Nephron progenitor cell (in vitro differentiated cells): ENCODE measurements at places on chromosomes 6 and 20.

DNA sequence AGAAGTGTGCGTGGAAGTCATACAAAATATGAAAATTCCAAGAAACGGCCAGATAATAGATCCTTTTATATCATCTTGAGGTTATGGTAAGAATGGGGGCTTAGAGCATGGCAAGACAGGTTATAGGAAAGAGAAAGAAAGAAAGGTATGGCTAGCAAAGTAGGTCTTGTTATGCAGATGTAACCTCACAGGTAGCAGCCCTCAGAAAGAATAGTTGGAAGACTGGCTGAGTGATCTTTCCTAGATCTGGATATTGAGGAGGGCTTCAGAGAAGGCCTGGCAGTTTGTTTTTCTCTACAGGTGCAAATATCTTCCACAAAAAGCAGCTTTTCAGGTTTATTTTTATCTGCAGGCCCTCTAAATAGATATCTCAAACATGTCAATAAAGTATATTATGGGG lies 679.5 kb downstream of the KHDRBS2 start:
- H3K4me3 ChIP-seq, result no peak overlapping the region
- no peaks in the 10 kb centered on the region for H3K27me3 ChIP-seq
- H3K27ac ChIP-seq, result no peak overlapping the region
- H3K36me3 ChIP-seq, result no peaks in the 10 kb centered on the region
- DNase-seq, result no peak

DNA sequence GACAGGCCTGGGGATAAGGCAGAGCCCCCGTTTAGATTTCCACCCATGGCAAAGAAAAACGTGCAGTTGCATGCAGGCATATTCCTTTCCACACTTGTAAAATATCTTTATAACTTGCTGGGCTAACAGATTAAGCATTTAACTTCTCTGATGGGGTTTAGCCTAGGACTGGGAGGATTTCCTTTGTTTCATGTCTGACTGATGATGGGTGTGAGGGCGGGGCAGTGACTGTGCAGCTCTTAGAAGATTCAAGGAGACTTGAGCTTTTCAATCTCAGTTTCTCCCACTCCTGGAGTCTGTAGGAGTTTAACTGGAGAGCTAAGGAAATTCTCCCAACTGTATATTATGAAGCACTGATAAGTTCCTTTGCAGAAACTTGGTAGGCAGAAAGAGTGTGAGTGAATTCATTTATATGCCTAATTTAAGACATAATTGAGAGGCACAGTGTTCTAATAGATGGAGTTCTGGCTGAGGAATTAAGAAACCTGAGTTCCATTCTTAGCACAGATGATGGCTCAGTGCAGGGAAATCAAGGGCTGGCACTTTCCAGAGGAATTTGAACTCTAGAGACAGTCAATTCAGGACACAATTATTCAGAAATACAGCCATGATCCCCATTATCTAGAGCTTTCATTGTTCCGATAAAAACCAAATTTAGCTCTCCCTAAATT lies 214.6 kb upstream of the CNR1 start:
- no peaks in the 10 kb centered on the region for H3K36me3 ChIP-seq
- peaks cover 7% of the 10 kb centered on the region for H3K27me3 ChIP-seq
- no peak overlapping the region for H3K4me3 ChIP-seq

DNA sequence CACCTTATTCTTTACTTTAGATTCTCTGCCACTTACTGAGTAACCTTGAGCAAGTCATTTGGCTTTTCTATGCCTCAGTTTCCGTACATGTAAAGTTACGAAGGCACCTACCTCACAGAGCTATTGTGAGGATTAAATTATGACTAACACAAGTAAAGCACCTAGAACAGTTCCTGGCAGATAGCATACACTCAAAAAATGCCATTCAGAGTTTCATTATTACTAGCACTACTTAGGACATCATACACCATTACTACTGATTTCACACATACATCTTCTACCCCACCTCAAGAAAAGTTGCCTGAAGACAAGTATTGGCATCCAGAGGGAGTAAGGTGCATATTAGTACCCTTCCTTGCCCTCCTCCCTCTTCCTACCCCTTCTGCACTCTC lies 107.8 kb downstream of the OGFRL1 start:
- peaks cover 10% of the 10 kb centered on the region for H3K36me3 ChIP-seq
- no peak for DNase-seq
- peaks cover 4% of the 10 kb centered on the region for H3K27me3 ChIP-seq

DNA sequence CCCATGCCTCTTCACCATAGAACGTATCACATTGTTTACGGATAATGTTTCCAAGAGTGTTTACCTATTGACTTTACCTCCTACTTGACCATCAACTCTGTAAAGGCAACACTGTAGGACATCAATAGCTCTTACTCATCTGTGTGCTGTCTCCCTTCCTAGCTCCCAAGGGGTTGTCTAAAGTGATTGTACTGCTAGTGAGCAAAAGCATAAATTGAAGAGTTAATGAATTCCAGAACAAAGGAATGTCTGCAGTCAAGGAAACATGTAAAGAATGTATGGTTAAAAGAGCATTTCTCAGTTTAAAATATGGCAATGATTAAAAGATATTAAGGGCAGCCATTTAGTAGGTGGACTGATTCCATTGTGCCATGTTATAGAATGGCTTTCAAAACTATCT lies 985.4 kb downstream of the TBC1D32 start:
- H3K4me1 ChIP-seq, result no peaks in the 10 kb centered on the region
- no peak overlapping the region for H3K4me3 ChIP-seq
- no peak for DNase-seq
- H3K27me3 ChIP-seq, result peaks cover 4% of the 10 kb centered on the region
- H3K27ac ChIP-seq, result no peak overlapping the region

DNA sequence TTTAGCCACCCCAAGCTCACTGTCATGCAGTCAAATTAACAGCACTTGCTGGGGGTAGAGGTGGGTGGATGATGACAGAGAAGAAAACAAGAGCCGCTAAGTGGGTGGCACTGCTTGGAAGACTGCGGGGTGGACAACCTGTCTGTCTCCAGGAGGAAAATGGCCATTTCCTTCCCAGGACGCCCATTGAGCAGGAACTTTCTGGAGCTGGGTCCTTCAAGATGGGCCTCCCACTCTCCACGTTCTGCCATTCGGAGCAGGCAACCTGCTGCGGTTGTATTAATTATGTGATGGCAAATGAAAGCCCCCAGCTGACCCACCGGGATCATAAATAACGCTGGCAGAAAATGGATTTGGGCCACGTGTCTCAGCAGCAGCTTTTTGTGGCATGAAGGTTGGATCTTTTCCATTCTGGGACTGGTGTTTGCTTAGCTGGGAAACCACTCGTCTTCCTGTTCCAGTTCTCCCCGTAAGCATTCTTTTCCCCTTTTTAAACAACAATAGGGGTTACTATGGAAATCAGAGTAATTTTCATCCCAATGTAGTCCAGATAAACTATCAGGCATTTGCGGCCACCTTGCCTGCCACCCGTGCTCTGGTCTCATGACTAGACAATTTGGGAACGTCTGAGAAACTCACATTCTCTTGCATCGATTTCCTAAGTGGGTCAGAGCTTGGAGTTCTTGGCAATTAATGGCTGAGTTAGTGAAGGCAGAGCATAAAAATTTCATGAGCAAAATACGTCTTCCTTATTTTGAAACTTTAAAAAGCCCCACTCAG lies 215.5 kb downstream of the ANKRD60 start:
- DNase-seq, result no peak
- peaks cover 36% of the 10 kb centered on the region for H3K27me3 ChIP-seq
- peaks cover 40% of the 10 kb centered on the region for H3K4me1 ChIP-seq
- no peak overlapping the region for H3K4me3 ChIP-seq
- H3K36me3 ChIP-seq, result no peaks in the 10 kb centered on the region

DNA sequence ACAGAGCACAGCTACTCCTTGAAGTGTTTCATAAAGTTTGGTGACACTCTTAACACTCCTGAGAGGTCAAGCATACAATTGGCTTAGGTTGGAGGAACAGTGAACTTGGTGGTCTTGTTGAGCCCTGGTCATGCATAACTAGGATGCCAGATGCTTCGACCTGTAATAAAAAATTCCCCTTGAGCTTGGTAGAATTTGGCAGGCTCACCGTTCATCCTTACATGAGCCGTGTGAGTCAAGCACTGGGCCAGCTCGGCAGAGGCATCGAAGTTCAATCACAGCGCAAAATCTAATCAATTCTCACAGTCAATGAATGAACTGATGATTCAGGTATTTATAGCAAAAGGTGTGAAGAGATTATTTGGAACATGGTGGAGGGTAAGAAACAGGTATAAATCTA lies 33.7 kb downstream of the CYP24A1 start:
- H3K4me1 ChIP-seq, result no peaks in the 10 kb centered on the region
- H3K27me3 ChIP-seq, result peaks cover 5% of the 10 kb centered on the region
- no peak overlapping the region for H3K27ac ChIP-seq

GRCh38 chr6:164101859-164102258 lies 687.3 kb downstream of the QKI start:
- H3K4me1 ChIP-seq, result peaks cover 29% of the 10 kb centered on the region
- H3K36me3 ChIP-seq, result no peaks in the 10 kb centered on the region
- H3K27me3 ChIP-seq, result peaks cover 4% of the 10 kb centered on the region
- H3K4me3 ChIP-seq, result no peak overlapping the region
- DNase-seq, result no peak
- H3K27ac ChIP-seq, result no peak overlapping the region

DNA sequence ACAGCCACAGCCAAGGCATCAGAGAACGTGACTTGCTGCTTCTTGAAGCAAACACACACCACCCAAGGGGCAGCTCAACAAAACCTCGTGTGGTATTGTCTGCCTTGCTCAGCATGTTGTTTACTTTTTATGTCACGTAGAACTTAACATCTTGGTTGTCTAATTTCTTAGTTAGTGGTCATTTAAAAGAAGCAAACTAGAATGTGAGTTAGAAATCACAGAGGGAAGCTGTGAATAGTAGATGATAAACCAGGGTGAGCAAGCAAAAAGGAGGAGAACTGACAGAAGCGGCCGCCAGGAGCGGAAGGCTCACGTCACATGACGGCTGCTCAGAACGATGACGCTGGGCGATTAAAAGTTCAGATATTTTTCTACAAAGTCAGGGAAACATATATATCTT lies 51.5 kb upstream of the KIF25 start:
- no peaks in the 10 kb centered on the region for H3K4me1 ChIP-seq
- DNase-seq, result no peak
- H3K27ac ChIP-seq, result peak overlapping the region; percentile 17
- H3K27me3 ChIP-seq, result no peaks in the 10 kb centered on the region
- peaks cover 69% of the 10 kb centered on the region for H3K36me3 ChIP-seq

DNA sequence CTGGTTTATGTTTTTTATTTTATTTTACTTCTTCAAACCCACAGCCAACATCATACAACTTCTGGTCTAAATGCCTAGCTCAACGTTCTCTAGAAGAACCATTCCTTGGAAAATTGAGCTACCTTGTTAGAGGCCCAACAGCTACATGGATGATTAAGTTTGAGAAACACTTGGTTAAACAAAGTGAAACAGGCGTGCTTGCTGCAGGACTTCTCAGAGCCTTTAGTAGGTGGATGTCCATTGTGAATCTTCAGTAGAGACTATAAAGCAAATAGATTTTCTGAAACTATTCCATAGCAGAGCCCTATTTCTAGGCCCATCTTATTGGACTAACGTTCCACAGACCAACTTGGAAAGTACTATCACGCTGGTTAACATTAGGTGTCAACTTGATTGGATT lies 51.3 kb downstream of the BCAS1 start:
- H3K27ac ChIP-seq, result no peak overlapping the region
- H3K4me3 ChIP-seq, result no peak overlapping the region
- no peaks in the 10 kb centered on the region for H3K36me3 ChIP-seq
- H3K27me3 ChIP-seq, result no peaks in the 10 kb centered on the region
- H3K4me1 ChIP-seq, result peaks cover 34% of the 10 kb centered on the region

DNA sequence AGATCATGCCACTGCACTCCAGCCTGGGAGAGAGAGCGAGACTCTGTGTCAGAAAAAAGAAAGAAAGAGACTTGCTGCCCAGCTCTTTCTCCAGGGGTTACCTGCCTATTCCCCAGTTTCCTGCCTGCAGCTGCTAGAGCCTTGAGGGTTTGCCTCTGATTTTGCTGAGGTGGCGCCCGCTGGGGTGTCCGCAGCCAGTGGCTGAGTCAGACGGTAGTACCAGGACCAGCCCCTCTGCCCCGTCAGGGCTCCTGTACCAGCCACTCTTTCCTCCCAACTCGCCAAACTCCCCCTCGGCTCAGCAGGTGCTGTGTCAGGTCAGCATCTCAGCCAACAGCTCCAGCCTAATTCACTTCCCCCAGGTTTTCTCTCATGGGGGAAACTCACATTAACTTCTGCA lies 7.4 kb upstream of the LSM14B start:
- H3K4me1 ChIP-seq, result peaks cover 10% of the 10 kb centered on the region
- H3K36me3 ChIP-seq, result no peaks in the 10 kb centered on the region
- H3K4me3 ChIP-seq, result peak overlapping the region; percentile 48
- peaks cover 74% of the 10 kb centered on the region for H3K27me3 ChIP-seq

GRCh38 chr6:15994814-15995459 lies 133.9 kb upstream of the MYLIP start:
- H3K36me3 ChIP-seq, result no peaks in the 10 kb centered on the region
- H3K4me1 ChIP-seq, result peaks cover 39% of the 10 kb centered on the region
- peaks cover 3% of the 10 kb centered on the region for H3K27me3 ChIP-seq
- no peak overlapping the region for H3K4me3 ChIP-seq
- DNase-seq, result no peak
- peak overlapping the region; percentile 73 for H3K27ac ChIP-seq

GRCh38 chr6:44133981-44134711 lies 6.8 kb downstream of the TMEM63B start:
- peaks cover 5% of the 10 kb centered on the region for H3K27me3 ChIP-seq
- DNase-seq, result no peak
- H3K4me1 ChIP-seq, result peaks cover 66% of the 10 kb centered on the region

GRCh38 chr6:132952031-132952867 lies 137.9 kb downstream of the RPS12 start:
- no peak overlapping the region for H3K4me3 ChIP-seq
- no peaks in the 10 kb centered on the region for H3K36me3 ChIP-seq
- H3K27ac ChIP-seq, result no peak overlapping the region
- DNase-seq, result no peak
- H3K4me1 ChIP-seq, result peaks cover 9% of the 10 kb centered on the region
- H3K27me3 ChIP-seq, result no peaks in the 10 kb centered on the region

GRCh38 chr6:7956257-7956656 lies 45.7 kb upstream of the TXNDC5 start:
- no peak for DNase-seq
- no peak overlapping the region for H3K4me3 ChIP-seq
- H3K27me3 ChIP-seq, result peaks cover 3% of the 10 kb centered on the region
- H3K36me3 ChIP-seq, result peaks cover 3% of the 10 kb centered on the region
- H3K4me1 ChIP-seq, result no peaks in the 10 kb centered on the region

DNA sequence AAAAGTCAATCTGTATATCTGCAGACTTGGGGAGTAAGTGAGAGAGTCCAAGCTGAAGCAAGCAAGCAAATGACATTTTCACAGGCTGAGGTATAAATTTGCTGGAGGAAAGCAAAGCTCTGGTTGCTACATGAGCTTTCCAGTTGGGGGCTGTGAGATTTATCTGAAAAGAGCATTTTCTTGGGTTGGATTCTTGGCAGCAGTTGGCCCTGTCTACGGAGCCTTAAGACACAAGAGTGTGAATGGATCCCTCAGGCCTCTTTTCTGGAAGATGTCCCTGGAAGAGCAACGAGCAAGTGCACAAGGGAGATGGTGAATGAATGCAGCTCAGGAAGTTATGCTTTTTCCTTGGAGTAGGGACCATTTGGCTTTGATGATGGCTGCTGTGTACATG lies 30.8 kb downstream of the ISM1 start:
- no peaks in the 10 kb centered on the region for H3K27me3 ChIP-seq
- no peak overlapping the region for H3K4me3 ChIP-seq
- no peak overlapping the region for H3K27ac ChIP-seq
- H3K4me1 ChIP-seq, result peaks cover 49% of the 10 kb centered on the region
- no peak for DNase-seq
- peaks cover 39% of the 10 kb centered on the region for H3K36me3 ChIP-seq
